ENCODE measurements at places on chromosomes 12 and 14.

DNA sequence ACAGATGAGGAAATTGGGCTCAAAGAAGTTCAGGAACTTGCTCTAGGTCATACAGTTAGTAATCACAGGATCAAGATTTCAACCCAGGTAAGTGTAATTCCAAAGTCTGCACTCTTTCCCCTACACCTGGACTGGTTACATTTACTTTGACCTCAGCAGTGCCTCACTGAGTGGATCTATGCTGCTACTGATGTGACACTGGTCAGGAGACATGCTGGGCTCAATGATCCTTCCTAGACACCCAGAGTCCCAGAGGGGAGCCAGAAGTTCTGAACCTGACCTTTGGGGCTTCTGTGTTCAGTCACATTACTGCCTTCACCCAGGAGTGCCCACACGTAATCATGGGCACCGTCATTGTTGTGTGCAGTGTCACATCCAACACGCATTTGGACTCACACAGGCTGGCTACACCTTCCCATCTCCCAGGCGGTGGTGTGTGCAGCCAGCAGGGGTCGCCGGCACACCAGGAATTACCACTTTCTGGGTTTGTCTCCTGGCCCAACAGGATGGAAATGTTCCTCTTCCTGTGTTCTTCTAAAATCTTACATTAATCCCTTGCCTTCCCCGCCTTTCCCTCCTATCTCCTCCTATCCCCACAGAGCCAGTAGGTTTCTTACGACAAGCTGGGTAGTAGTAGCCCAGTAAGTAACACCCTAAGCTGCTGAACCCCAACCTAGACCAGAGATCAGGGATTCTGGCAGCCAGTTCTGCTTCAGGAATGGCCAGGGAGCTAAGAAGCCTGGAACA is 25.6 kb downstream of the CALCOCO1 start:
- DNase-seq, result peak; percentile 83

GRCh38 chr12:5429741-5430557 is 2.0 kb upstream of the NTF3 start:
- DNase-seq, result no peak

DNA sequence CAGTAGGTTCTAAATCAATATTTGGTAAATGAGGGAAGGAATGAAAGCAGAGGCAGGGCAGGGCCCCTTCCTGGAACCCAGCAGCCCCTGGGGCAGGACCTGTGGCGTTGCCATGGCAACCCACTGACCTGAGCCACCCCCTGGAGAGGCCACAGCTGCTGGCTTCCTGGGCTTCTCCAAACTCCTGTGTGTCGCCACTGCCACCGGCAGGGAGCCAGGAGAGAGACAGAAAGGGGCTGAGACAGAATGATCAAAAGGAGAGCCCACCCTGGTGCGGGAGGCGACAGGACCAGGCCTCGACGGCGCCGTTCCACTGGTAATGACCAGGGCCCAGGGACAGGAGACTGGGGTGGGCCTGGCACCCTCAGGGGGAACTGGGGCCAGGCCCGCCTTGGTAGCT is 18.2 kb downstream of the RFX4 start:
- no peak for DNase-seq

DNA sequence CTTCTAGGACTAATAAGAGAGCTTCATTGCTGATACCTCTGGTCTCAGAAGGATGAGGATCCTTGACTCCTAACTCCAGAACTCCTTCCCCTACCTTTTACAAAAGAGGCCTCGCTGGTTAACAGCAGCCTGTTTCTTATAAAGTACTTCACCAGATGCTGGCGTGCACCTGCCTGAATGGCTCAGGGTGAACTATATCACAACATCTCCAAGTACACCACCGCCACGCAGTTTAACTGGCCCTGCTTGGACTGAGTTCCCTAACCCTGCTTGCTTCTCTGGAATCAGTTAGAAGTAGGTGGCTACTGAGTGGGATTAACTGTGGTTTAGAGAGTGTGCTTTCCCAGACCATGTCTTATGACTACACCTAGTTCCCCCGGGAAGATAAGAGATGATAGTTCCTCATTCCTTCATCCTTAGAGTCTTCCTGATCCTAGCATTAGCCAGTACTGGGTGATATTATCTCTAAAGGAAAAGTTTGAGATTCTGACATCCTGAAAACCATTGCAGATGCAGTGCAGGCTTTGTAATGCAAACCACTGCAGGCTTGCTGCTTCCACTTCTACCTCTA is 3.0 kb downstream of the FOXJ2 start:
- no peak for DNase-seq

Data from NCI-H526 (cell line).